ENCODE measurements at places on chromosomes 1 and 21. TPM values are rescaled to one million over a fixed set of nuclear protein-coding genes. Genes with fewer than 3 reads are reported as not detected.

The CRP gene
- not detected for total RNA-seq

The MRPS6 gene
- 30.2 TPM for total RNA-seq

The RBM11 gene
- total RNA-seq: 14.3 TPM

The PROX1 gene
- 85.6 TPM for total RNA-seq

The FAM151A gene
- total RNA-seq: not detected

The TSACC gene
- total RNA-seq: not detected

The SLAMF1 gene
- total RNA-seq: not detected

The CFHR2 gene
- not detected for total RNA-seq

The TRPM2 gene
- 9.2 TPM for total RNA-seq

The CELA3A gene
- total RNA-seq: not detected

The HSD3B2 gene
- total RNA-seq: not detected

The GBP6 gene
- total RNA-seq: 0.69 TPM

The OR2L13 gene
- 5.5 TPM for total RNA-seq

The TCHH gene
- 0.23 TPM for total RNA-seq

The AK4 gene
- 14.5 TPM for total RNA-seq

The NEGR1 gene
- 149 TPM for total RNA-seq

The CFHR4 gene
- 0.69 TPM for total RNA-seq

The FRRS1 gene
- total RNA-seq: 3.7 TPM

The PDZK1 gene
- 1.8 TPM for total RNA-seq

The SELENOF gene
- total RNA-seq: 177 TPM

The TMEM240 gene
- 14.5 TPM for total RNA-seq

The CD101 gene
- total RNA-seq: 1.6 TPM

The CCDC17 gene
- 0.46 TPM for total RNA-seq

The CELA3B gene
- not detected for total RNA-seq

The PDE9A gene
- total RNA-seq: 18.7 TPM

The DENND2C gene
- total RNA-seq: 2.5 TPM

The TFF2 gene
- total RNA-seq: not detected

The VHLL gene
- total RNA-seq: 0.69 TPM

The GSTM5 gene
- 6.2 TPM for total RNA-seq

The ITLN2 gene
- total RNA-seq: not detected

The MASP2 gene
- not detected for total RNA-seq

The TNFRSF14 gene
- 2.8 TPM for total RNA-seq

The CDK18 gene
- 3.0 TPM for total RNA-seq

The USP21 gene
- total RNA-seq: 14.5 TPM

The APOBEC4 gene
- 0.23 TPM for total RNA-seq

The MAP7D1 gene
- 78.7 TPM for total RNA-seq

The NCF2 gene
- total RNA-seq: 4.4 TPM

The PPP1R8 gene
- 46.6 TPM for total RNA-seq

The RNF186 gene
- total RNA-seq: not detected

The PCAT6 gene
- total RNA-seq: not detected

The SYPL2 gene
- total RNA-seq: not detected

The SIPA1L2 gene
- 60.2 TPM for total RNA-seq

The AXDND1 gene
- total RNA-seq: 0.69 TPM

The C1QB gene
- total RNA-seq: 11.3 TPM

The ERICH3 gene
- 20.3 TPM for total RNA-seq

The ADCY10 gene
- 0.69 TPM for total RNA-seq

The SMCP gene
- total RNA-seq: not detected

The C1orf141 gene
- total RNA-seq: 0.69 TPM

The SMYD2 gene
- total RNA-seq: 37.8 TPM

The GPR137B gene
- total RNA-seq: 34.8 TPM

The CSF1 gene
- 2.8 TPM for total RNA-seq

The NTNG1 gene
- 129 TPM for total RNA-seq

The MYBPH gene
- total RNA-seq: not detected
